ENCODE measurements at places on chromosomes 13 and 19.
A peak's percentile ranks its signal among the peaks of the same experiment; 100 is the strongest.

GRCh38 chr13:74796157-74796556 lies 662.0 kb upstream of the KLF12 start:
- no peak for DNase-seq
- no peak overlapping the region for H3K4me3 ChIP-seq
- H3K36me3 ChIP-seq = no peaks in the 10 kb centered on the region
- H3K4me1 ChIP-seq = no peaks in the 10 kb centered on the region
- H3K27ac ChIP-seq = no peak overlapping the region

GRCh38 chr13:26949701-26950502 lies 189.3 kb upstream of the GPR12 start:
- no peak for DNase-seq
- no peaks in the 10 kb centered on the region for H3K36me3 ChIP-seq
- H3K27ac ChIP-seq = no peak overlapping the region
- H3K4me1 ChIP-seq = no peaks in the 10 kb centered on the region
- H3K4me3 ChIP-seq = no peak overlapping the region

DNA sequence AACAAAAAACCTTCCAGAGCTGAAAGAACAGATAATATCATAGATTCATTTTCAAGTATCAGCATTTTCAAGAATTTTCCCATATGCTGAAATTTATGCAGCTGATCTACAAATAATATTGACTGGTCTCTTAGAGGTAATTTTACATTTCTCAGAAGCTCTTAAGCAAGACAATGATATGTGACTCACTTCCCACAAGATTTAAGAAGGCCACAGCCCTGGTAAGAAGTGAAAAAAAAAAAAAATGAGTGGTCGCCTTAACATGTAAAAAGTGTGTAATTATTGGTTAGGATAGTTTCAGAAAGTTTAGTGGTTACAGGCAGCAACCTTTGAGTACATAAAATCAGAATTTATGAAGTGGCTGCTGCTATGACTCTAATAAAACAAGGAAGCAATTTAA lies 54.5 kb downstream of the NUFIP1 start:
- H3K36me3 ChIP-seq = no peaks in the 10 kb centered on the region
- H3K4me1 ChIP-seq = no peaks in the 10 kb centered on the region
- H3K27ac ChIP-seq = no peak overlapping the region
- no peaks in the 10 kb centered on the region for H3K27me3 ChIP-seq
- no peak overlapping the region for H3K4me3 ChIP-seq
- no peak for DNase-seq

DNA sequence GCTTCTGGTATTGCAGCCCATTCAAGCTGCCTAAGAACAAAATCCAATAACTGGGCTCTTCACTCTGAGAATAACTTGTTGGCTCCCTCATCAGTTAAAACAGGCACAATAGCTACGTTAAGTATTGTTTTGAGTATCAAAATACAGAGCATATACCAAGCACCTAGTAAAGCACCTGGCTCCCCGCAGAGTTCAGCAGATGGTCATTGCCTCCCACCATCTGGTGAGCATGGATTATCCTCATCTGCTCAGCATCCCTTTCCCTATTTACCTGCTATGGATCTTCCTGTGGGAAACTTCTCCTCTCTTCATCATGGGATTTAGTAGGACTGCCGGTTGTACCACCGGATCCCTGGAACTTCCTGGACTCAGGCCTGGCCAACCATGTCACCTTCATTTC lies 199.2 kb upstream of the MAB21L1 start:
- H3K36me3 ChIP-seq = no peaks in the 10 kb centered on the region
- no peak for DNase-seq
- no peaks in the 10 kb centered on the region for H3K4me1 ChIP-seq
- no peak overlapping the region for H3K4me3 ChIP-seq
- H3K27ac ChIP-seq = no peak overlapping the region

DNA sequence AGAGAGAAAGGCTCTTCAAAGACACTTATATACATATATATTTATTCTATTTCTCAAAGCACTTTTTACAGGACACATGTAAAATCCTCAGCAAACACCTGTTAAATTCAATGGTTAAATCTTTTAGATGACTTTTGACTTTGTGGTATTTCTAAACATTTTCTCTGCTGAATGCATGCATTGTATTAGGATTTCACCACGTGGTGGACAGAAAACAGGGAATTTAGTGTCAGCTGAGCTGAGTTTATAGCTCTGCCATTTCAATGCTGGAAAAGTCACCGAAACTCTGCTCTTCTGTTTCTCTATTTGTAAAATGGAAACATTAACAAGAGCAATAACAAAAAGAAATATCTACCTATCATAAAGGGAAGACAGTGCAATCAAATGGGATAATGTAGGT lies 375.6 kb downstream of the ENOX1 start:
- H3K27me3 ChIP-seq = no peaks in the 10 kb centered on the region
- H3K27ac ChIP-seq = no peak overlapping the region
- no peak for DNase-seq
- H3K36me3 ChIP-seq = no peaks in the 10 kb centered on the region
- H3K4me1 ChIP-seq = no peaks in the 10 kb centered on the region

- H3K27me3 ChIP-seq = no peaks in the 10 kb centered on the region
- H3K36me3 ChIP-seq = no peaks in the 10 kb centered on the region
- no peaks in the 10 kb centered on the region for H3K4me1 ChIP-seq
- DNase-seq = no peak
These were observed 12.6 kb downstream of the DNASE2 start for GRCh38 chr19:12868540-12869112.

GRCh38 chr19:17560205-17560595 lies 4.8 kb downstream of the COLGALT1 start:
- no peaks in the 10 kb centered on the region for H3K36me3 ChIP-seq
- H3K4me1 ChIP-seq = no peaks in the 10 kb centered on the region
- DNase-seq = peak; percentile 50

- H3K27ac ChIP-seq = no peak overlapping the region
- H3K27me3 ChIP-seq = no peaks in the 10 kb centered on the region
- no peaks in the 10 kb centered on the region for H3K4me1 ChIP-seq
- no peaks in the 10 kb centered on the region for H3K36me3 ChIP-seq
These were observed 380.8 kb downstream of the LMO7 start for GRCh38 chr13:76016799-76017400.

GRCh38 chr13:98796191-98796590 lies 43.7 kb upstream of the SLC15A1 start:
- no peak for DNase-seq
- no peak overlapping the region for H3K4me3 ChIP-seq
- H3K4me1 ChIP-seq = no peaks in the 10 kb centered on the region
- no peaks in the 10 kb centered on the region for H3K27me3 ChIP-seq

DNA sequence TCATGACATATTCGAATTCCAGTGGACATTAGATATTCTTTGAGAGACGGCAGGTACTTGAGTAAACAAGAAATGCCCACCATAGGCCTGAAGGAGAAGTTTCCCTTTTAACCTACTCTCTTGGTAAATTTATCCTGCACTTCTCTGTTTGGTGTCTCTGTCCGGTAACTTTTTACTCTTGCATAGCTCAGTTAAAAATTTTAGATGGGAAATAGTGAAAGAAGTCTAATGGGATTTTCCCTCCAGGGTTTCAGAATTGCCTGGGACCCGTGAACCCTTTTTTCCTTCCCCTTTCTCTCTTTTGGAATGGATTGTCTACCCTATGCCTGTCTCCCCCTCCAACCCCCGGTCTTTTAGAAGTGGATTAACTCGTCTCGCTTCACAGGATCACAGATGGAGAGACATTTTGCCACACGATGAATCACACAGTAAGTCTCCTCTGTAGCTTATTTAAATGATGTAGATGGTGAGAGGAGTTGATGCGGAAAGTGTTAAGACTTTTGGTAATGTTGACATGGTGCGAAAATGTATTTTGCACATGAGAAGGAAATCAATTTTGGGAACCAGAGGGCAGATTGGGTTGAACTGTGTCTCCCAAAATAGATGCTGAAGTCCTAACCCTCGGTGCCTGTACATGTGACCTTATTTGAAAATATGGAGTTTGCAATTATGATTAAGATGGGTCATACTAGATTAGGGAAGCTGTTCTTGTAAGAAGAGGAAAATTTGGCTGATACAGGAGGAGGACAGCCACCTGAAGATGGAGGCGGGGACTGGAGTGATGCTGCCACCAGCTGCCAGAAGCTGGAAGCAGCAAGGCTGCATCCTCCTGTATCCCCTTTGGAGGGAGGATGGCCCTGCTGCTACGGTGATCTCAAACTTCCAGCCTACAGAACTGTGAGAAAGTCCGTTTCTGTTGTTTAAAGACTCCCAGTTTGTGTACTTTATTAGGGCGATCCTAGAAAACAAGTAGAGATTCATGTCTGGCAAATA lies 711 bp upstream of the MIPEP start:
- no peaks in the 10 kb centered on the region for H3K27me3 ChIP-seq
- DNase-seq = no peak
- peak overlapping the region; percentile 84 for H3K27ac ChIP-seq

DNA sequence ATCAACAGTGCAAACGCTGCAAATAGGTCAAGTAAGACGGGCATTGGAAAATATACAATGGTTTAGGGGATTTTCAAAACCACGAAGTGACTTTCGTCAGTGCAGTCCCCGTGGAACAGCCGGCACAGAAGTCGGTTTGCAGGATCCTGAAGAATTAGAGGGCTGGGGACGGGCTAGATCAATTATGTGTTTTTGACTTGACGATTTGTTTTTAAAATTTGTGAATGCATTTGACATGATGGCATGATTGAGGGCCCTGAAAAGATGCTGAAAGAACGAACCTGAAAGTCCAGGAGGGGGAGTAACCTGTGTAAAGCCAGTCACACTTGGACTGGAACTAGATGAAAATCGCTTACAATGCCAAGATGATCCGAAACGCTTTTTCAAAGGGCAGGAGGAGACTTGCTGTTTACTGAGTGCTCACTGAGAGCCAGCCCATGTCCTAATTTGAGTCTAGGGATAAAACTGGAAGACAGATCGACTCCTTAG lies 8.9 kb upstream of the DGKH start:
- no peaks in the 10 kb centered on the region for H3K4me1 ChIP-seq
- H3K4me3 ChIP-seq = peak overlapping the region; percentile 85
- no peaks in the 10 kb centered on the region for H3K27me3 ChIP-seq
- DNase-seq = peak; percentile 24
- no peaks in the 10 kb centered on the region for H3K36me3 ChIP-seq
- peak overlapping the region; percentile 99 for H3K27ac ChIP-seq

DNA sequence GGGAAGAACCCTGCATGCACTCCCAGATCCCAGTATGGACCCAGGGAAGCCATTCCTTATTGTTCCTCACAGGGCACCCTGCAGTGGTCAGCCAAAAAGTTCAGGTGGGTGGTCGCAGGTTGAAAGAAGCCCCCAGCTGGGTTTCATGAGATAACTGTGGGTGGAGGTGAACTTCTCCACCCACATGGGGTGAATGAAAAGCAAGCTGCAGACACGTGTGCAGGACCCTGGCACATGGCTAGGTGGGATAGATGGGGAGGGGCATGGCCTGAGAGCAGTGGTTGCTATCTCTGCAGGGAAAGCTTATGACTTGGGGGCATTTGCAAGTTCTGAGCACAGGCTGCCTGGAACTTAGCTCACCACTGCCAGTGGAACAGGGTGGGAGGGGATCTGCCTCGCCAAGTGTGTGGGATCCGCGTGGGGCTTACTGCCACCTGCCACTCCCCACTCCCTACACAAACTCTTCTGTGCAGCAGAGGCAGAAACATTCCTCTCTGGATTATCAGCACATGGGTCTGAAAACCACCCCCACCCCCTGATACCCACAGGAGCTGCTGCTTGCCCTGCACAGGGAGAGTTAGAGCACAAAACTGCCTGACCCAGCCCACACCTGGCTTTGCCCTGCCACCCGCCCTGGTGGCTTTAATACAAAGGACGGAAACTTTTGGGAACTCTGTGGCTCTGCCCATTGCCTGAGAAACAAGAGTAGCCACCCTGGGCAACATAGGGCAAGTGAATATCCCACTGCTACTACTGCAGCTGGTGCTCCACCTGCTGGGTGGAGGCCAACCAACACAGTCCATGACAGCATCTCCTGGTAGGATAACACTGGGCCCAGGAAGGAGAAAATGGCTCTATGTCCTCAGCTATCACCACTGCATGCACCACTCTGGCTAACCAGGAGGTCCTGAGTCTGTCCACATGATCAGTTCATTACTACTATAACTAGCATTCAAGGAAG lies 24.4 kb downstream of the PLA2G4C start:
- H3K27me3 ChIP-seq = no peaks in the 10 kb centered on the region
- no peaks in the 10 kb centered on the region for H3K36me3 ChIP-seq
- no peaks in the 10 kb centered on the region for H3K4me1 ChIP-seq
- no peak overlapping the region for H3K27ac ChIP-seq
- no peak for DNase-seq

- H3K4me3 ChIP-seq = no peak overlapping the region
- no peaks in the 10 kb centered on the region for H3K4me1 ChIP-seq
- H3K27ac ChIP-seq = no peak overlapping the region
- H3K27me3 ChIP-seq = no peaks in the 10 kb centered on the region
These were observed 22.7 kb downstream of the FAM187B start for GRCh38 chr19:35205733-35206323.

DNA sequence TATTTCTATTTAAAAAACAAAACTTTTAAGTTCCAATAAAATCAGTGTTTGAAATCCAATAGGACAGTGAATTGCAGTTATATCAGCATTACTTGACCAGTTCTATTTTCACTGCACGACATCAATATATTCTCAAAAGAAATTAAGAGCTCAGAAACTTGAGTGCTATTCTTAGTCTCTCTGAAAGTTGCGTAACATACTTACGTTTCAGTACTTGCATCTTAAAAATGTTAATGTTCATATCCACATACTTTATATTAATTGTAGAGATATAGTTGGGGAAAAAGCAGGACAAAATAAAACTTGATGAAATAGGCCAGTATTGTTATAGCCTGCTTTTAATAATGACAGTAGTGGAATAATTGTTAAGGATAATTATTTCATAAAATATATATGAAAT lies 720.5 kb upstream of the PCDH9 start:
- no peak for DNase-seq
- no peak overlapping the region for H3K27ac ChIP-seq
- no peaks in the 10 kb centered on the region for H3K27me3 ChIP-seq
- no peak overlapping the region for H3K4me3 ChIP-seq
- H3K4me1 ChIP-seq = no peaks in the 10 kb centered on the region

DNA sequence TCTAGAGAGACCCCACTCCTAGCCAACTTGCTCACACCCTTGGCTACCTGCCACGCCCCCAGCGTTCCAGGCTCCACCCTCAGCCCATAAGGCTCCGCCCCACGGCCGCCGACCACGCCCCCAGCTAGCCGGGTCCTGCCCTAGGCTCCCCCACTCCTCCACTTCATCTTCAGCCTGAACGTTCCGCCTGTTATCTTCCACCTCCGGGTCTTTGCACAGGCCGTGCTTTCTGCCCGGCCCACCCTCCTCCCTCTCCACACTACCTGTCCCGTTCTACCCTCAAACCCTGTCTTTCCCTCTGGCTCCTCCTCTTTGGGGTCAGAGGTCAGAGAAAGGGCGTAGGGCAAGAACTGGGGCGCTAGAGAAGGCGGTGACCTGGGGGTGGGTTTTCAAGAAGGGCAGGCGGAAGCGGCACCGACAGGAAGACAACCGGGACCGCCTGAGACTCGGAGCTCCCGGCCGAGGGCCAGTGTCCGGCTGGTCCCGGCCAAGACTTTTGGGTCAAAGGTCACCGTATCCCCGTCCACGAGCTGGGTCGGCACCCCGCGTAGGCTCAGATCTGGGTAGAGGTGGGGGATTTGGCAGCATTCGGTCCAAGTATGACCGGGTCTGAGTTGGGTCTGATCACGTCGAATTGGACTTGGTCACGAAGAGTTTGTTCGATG lies 2.2 kb downstream of the PDE4C start:
- no peaks in the 10 kb centered on the region for H3K4me1 ChIP-seq
- no peaks in the 10 kb centered on the region for H3K27me3 ChIP-seq

Data from uterus (tissue), 4 donors.